ENCODE measurements at places on chromosomes 1 and 21.

DNA sequence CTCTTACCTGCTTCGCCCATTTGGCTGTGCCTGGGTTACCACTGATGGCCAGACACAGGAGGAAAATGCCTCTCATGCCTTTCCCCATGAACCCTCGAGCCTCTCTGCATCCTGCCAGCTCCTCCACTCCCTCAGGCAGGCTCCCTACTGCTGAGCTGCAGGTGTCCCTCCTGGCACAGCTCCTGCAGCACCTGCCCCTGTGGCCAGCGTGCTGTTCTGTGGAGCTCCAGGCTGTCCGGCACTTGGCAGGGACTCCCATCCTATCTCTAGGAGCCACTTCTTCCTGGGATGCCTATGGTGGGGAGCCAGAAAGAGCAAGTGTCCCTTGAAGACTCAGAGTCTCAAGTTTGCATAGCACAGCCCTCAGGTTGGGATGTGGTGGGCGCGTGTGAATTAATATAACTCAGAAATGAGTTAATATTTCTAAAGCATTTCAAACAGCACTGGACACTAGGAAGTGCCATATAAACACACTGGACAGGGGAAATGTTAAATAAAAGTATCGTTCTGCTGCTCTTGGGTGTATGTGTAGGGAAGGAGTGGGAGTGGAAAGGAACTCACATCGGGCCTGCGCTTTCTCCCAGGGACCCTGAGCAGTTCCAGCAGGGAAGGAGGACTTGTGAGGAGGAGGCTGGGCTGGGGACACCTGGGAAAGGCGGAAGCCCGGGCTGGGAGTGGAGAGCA lies 2.7 kb downstream of the LRRC71 start:
- DNase-seq: no peak

- DNase-seq: no peak
Observed at GRCh38 chr1:178881950-178882349, 11.1 kb upstream of the ANGPTL1 start.

DNA sequence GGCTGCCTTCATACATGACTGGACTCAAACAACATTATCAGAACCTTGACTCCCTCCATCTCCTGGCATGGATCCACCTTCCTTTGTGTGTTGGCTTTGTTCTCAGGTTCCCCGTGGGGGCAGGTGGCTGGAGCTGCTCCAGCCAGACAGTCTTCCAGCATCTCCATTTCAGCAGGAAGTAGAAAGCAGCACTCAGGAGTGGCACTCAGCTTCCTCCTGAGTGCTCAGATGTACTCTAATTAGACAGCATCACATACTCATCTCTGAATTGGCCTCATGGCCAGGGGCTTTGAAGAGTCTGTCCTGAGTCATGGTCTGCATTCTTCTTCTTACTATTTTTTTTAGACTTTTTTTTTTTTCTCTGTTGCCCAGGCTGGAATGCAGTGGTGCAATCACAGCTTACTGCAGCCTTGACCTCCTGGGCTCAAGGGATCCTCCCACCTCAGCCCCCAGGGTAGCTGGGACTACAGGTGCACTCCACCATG lies 27.9 kb downstream of the OVAAL start:
- DNase-seq: peak; percentile 65

GRCh38 chr1:43947874-43948437 lies 1.2 kb downstream of the IPO13 start:
- DNase-seq: no peak

- no peak for DNase-seq
Observed at GRCh38 chr21:16040601-16041000, 310.8 kb downstream of the USP25 start.

GRCh38 chr1:64111787-64112186 lies 91.6 kb upstream of the UBE2U start:
- DNase-seq: peak; percentile 34

DNA sequence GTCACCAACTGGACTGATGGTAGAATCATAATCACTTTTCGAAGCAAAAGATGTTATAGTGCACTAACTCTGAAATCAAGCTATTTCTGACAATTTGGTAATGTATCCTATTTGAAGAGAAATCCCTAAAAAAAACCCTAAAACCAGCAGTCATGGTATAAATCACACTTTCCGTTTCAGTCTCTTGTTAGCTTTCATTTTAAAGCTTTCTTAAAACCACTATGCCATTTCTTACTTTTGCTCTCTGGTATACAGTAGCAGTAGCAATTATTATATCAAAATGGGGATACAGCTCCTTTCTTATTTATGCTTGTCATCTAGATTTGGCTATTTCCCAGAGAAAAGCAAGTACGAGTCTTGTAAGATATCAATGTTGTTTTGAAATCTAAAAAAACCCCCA lies 323.3 kb downstream of the KCTD3 start:
- no peak for DNase-seq

DNA sequence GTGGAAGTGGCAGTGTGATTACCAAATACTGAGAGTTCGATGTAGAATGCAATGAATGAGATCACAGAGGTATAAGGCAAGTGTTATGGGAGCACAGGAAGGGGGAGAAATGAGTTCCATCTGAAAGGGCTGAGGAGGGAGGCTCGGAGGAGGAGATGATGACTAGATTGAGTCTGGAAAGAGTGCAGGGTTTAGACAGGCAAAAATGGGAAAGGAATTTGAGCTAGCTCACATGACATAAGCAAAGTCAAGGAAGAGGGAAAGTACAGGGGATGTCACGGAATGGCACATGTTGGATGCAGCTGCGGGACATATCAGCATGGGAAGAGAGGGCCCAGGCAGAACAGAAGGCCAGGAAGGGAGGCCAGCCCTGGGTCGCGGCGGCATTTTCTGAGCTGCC lies 132.7 kb downstream of the RUNX1 start:
- no peak for DNase-seq

- DNase-seq: no peak
Observed at GRCh38 chr21:41139275-41139674, 28.7 kb upstream of the BACE2 start.

GRCh38 chr1:187228790-187229189 lies 400.0 kb downstream of the PLA2G4A start:
- DNase-seq: no peak

DNA sequence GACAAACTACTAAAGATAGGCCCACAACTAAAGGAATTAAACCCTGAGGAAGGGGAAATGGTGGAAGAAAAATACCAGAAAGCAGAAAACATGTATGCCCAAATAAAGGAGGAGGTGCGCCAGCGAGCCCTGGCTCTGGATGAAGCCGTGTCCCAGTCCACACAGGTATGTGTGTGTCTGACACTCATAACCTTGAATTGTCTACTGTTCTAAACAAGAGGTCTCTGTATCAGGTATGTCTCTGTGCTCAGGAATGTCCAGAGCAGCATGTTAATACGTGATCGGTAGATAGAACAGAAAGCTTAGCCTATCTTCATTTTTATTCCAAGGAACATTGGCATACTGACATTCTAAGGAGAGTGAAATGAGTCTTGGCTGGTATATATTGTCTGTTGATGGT lies 55.8 kb upstream of the BMP8A start:
- no peak for DNase-seq

GRCh38 chr1:209780268-209780667 lies 4.1 kb downstream of the C1orf74 start:
- no peak for DNase-seq

DNA sequence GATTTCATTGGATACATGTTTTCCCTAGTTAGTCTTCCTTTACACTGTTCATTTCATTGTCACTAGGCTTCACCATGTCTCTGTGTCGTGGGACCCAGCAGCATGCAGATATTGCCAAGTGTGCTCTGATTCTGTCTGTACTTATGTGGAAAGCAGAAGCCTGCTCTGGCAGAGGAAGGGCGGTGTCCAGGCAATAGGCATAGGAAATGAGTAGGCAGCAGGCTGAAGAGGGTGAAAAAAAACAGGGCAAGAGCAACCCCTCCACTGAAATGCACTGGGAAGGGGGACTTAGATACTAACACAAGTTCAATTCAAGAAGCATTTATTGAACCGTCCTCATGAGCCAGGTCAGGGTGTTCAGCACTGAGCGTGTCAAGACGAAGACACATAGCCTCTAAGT lies 85.2 kb upstream of the VAV3 start:
- DNase-seq: peak; percentile 62

DNA sequence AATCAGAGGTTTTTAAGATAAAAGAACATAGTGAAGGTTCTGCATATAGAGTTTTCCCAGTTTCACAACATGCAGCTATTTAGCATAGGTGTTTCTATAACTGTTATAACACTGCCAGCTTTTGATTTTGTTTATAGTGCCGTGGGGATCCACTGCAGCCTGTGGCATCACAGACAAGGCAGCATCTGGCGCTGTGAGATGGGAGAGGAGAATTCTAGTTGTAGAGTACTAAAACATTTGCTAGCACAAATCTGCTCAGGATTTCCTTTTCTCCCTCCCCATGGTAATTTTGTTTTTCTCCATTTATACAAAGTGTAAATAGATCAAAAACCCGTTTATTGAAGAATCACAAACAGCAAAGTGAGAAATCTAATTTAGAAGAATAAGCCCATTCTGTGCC lies 482.8 kb upstream of the NCAM2 start:
- no peak for DNase-seq

GRCh38 chr1:3923378-3924185 lies 23.5 kb upstream of the C1orf174 start:
- no peak for DNase-seq

- peak; percentile 16 for DNase-seq
Observed at GRCh38 chr1:216531263-216532239, 108.3 kb upstream of the USH2A start.

DNA sequence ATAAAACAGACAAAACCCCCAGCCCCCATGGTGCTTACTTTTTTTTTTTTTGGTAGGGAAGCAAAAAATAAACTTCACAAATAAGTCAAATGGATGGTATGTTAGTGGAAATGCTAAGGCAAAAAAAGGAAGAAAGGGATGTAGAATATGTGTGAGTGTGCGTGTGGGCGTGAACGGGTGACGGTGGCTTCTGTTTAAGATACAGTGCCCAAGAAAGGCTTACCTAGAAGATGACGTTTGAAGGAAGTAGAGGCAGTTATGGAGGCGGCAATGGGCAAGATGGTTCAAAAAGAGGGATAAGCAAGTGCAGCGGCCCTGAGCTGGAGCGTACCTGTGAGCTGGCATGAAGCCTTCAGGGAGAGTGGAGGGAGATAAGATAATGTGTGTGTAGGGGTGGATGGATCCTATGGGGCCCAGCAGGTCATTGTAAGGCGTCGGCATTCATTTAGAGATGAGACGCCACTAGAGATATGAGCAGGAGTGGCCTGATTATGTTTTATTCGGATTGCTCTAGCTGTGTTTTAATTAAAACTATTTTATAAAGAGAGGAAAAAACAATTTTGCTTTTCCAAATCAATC lies 19.9 kb downstream of the LEPR start:
- no peak for DNase-seq

DNA sequence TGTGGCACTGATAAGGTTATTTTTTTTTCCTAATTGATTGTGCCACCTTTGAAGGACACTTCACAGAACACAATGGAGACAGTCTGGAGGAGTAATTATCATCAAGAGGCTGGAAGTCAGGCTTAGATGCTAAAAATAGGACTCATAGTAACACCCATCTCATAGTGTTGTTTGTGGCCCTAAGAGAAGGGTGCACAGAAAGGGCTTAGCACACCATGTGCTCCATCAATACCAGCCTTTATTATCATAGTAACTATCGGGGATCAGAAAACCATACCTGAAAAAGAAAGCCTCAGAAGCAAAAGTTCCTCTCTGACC lies 11.9 kb downstream of the NIPAL3 start:
- DNase-seq: no peak

GRCh38 chr1:63843010-63843409 lies 69.2 kb downstream of the ROR1 start:
- no peak for DNase-seq

DNA sequence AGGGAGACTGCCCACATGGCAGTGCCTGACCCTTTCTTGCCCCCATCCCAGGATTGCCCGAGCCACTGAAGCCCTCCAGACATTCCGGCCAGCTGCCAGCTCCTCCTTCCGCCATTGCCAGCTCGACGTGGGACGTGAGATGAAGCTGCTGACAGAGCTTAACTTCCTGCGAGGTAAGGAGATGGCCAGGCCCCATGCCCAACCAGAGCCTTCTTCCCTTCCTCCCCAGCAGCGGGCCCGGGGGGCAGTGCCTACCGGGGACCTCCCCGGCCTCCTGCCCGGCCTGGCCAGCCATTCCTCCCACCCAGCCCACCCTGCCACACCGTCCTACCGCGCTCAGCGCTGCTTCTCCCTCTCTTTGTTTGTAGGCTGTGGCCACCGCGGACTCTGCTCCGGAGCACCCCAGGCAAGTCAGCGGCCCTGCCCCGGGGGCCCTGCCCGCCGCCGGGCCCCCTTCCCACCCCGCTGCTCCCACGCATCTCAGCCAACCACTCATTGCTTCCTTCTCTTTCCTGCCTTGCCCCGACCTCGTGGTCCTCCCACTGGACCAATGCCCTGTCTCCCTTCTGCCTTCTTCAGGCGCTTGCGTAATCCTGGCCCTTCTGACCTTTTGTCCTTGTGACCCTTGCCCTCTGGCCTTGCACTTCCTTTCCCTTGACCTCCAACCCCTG lies 4.9 kb downstream of the TRIM46 start:
- peak; percentile 2 for DNase-seq

DNA sequence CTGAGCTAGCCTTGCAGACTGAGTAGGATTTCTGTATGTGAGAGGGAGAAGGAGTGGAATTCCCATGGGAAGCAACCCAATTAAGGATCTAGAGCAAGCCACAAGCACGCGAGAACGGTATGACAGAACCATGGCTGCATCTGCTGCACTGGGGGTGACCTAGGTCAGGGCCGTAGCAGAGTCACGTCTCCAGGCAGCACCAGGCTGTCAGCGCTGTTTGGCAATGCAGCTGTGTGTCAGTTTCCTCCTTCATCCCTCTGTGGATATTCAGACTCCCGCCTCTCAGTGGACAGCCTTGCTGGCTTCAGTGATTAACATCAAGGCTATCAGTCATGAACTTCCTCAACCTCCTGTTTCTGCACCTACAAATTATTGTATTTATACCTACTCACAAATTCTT lies 118.1 kb upstream of the PPP2R5A start:
- peak; percentile 51 for DNase-seq

DNA sequence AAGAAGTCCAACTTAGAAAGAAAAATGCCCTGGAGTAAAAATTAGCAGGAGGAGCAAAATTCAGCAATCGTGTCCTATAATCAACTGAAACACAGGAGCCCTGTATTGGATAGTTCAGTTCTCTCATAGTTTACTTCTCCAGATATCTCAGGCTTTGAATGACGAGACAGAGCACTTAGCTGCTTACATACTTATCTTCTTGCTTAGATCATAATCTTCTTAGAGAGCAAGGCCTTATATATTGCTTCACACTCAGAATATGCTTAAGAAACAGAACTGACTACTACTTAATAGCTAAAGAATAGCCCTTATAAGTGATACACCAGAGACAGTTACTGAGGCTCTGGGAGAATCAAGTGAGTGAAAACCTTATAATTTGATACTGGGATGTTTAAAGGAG lies 38.9 kb downstream of the TOR3A start:
- no peak for DNase-seq

GRCh38 chr1:46687093-46687659 lies 15.5 kb downstream of the TEX38 start:
- DNase-seq: no peak
